ENCODE measurements at places on chromosomes 3 and 15.

GRCh38 chr15:63524316-63525015 lies 20.1 kb downstream of the USP3 start:
- H3K36me3 ChIP-seq, result no peaks in the 10 kb centered on the region
- no peak overlapping the region for H3K4me3 ChIP-seq
- peaks cover 21% of the 10 kb centered on the region for H3K4me1 ChIP-seq

DNA sequence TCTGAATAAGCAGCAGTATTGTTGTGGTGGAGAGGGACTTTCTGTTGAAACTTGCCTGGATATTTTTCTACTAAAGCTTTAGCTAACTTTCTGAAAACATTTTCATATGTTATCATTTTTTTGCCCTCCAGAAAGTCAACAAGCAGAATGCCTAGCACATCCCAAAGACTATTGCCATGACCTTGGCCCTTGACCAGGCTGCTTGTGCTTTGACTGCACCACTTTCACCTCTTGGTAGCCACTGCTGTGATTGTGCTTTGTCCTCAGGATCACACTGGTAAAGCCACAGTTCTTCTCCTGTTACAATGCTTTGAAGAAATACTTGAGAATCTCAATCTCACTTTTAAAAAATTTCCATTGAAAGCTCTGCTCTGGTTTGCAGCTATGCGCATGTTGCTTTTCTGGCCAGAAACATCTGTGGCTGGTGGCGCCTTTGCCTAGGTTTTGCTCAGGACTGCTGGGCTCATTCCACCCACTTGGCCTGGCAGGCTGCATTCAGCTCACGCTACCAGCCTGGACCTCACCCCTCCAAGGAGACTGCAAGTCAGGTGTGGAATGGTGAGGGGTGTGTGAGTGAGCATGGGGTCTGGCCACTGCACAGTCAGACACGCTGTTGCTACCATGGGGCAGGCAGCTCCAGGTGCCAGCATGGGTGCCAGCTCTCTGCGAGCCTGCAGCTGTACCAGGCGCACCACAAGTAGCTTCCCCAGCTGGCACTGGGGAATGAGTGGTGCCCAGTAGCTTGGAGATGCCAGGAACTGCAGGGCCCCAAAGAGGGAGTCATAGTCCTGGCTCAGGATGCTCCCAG lies 89.8 kb upstream of the TNFSF10 start:
- H3K27ac ChIP-seq, result no peak overlapping the region
- H3K4me1 ChIP-seq, result no peaks in the 10 kb centered on the region
- no peak for DNase-seq
- no peaks in the 10 kb centered on the region for H3K36me3 ChIP-seq
- H3K4me3 ChIP-seq, result no peak overlapping the region

DNA sequence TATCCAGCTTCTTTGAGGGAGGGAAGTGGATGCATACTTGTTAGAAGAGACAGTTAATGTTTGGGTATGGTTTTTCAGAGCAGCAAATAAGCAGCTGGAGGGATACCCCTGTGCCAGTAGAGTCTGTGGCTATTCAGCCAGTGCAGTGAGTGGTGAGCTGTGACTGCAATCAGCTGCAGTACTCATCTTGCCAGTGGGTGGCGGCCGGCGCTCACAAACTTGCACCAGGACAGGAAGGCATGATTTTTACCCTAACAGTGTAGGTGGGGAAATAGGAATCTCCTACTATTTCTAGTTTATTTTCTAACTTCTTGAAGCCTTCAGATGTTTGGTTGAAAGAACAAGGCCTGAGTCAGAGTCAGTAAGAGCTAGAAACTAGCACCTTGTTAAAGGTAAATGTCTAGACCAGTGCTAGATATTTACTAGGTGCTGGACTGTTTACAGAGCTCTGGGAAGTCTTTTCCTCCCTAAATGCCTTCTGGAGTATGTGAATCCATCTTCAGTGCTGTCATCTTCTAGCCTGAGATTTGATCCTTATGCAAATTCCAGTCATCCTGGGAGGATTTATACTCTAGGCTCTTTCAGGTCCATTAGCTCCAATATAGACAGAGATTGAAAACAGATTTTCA lies 23.6 kb downstream of the TIMP4 start:
- H3K27me3 ChIP-seq, result peaks cover 24% of the 10 kb centered on the region
- H3K27ac ChIP-seq, result no peak overlapping the region
- no peak overlapping the region for H3K4me3 ChIP-seq

- H3K4me1 ChIP-seq, result no peaks in the 10 kb centered on the region
- no peaks in the 10 kb centered on the region for H3K27me3 ChIP-seq
- no peak for DNase-seq
- H3K27ac ChIP-seq, result no peak overlapping the region
- H3K36me3 ChIP-seq, result no peaks in the 10 kb centered on the region
- no peak overlapping the region for H3K4me3 ChIP-seq
Observed at GRCh38 chr3:24096695-24097290, 151.7 kb downstream of the NR1D2 start.

- no peak overlapping the region for H3K27ac ChIP-seq
- no peaks in the 10 kb centered on the region for H3K36me3 ChIP-seq
- DNase-seq, result no peak
- H3K27me3 ChIP-seq, result no peaks in the 10 kb centered on the region
- no peaks in the 10 kb centered on the region for H3K4me1 ChIP-seq
- no peak overlapping the region for H3K4me3 ChIP-seq
Observed at GRCh38 chr3:82281205-82281604, 519.8 kb upstream of the GBE1 start.

- peak overlapping the region; percentile 53 for H3K27ac ChIP-seq
- H3K27me3 ChIP-seq, result no peaks in the 10 kb centered on the region
- H3K4me1 ChIP-seq, result peaks cover 5% of the 10 kb centered on the region
- H3K4me3 ChIP-seq, result no peak overlapping the region
- H3K36me3 ChIP-seq, result no peaks in the 10 kb centered on the region
- peak; percentile 73 for DNase-seq
Observed at GRCh38 chr3:175338775-175339535, 479.8 kb downstream of the NAALADL2 start.

GRCh38 chr3:18424729-18425640 lies at the start of gene SATB1:
TSS of gene SATB1 (minus strand) at chr3:18425339. CDS start at chr3:18420967, 4,372 bp downstream.
- peak within 1 kb of the TSS; percentile 2 for H3K27ac ChIP-seq
- H3K36me3 ChIP-seq, result no peaks in the 10 kb centered on the region
- H3K4me3 ChIP-seq, result peak within 1 kb of the TSS; percentile 84
- peaks cover 9% of the 10 kb centered on the region for H3K27me3 ChIP-seq
- no peaks in the 10 kb centered on the region for H3K4me1 ChIP-seq

DNA sequence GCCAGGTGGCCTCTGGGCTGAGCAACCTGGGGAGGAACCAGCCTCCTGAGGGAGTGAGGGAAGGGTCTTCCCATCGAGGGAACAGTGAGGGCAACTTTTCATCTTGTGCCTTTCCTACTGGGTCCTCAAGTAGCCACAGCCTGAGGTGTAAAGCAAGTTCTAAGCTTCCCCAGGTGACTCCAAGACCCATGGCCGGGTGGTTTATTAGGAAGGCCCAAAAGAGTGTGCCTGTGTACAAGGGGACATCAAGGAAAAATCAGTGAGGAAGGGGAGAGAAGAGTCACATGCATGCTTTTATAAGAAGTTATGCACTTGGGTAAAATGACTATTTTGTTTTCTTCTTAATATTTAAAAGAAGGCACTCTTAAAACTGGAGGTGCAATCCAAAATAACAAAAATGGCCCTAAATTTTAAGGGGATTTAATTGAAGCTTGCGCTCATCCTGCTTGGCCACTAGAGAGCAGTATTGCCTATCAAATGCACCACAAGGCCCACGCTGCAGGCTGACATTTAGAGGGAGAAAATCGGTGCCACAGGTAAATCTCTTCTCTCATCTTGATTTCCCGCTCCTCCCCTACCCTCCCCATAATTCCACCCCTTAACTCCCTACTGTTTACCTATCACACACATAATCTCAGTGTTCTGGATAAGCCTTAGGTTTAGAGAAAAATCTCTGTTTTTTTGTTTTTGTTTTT lies 6.7 kb downstream of the NANOGP8 start:
- no peak overlapping the region for H3K4me3 ChIP-seq
- no peak overlapping the region for H3K27ac ChIP-seq
- peak; percentile 72 for DNase-seq
- H3K4me1 ChIP-seq, result peaks cover 5% of the 10 kb centered on the region
- no peaks in the 10 kb centered on the region for H3K27me3 ChIP-seq
- H3K36me3 ChIP-seq, result no peaks in the 10 kb centered on the region

DNA sequence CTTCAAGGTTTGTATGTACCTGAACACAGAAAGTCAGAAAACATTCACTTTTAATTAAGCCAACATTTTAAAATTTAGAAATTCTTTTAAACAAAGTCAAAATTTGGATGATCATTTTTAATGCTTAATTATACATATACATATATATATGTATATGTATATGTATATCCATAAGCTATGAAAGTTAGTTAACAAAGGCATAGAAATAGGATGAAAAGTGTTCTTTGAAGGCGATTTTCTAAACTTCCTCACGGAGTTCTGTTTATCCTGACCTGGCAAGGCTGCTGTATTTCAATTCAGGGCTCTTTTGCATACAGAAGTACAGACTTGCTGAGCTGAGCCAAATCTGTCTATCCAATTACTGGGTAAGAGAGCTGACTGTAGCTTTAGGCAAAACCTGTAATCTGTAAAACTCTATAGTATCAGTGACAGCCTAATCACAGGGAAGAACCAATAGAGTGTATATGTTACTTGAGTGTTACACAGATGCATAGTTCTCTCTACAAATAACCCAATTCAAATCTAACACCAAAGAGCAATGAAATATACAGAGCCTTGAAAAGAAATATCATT lies 32.1 kb upstream of the THRB start:
- H3K27me3 ChIP-seq, result peaks cover 9% of the 10 kb centered on the region
- no peaks in the 10 kb centered on the region for H3K4me1 ChIP-seq

- H3K4me1 ChIP-seq, result no peaks in the 10 kb centered on the region
- H3K4me3 ChIP-seq, result no peak overlapping the region
- DNase-seq, result no peak
- no peak overlapping the region for H3K27ac ChIP-seq
- no peaks in the 10 kb centered on the region for H3K36me3 ChIP-seq
Observed at GRCh38 chr3:119743921-119744320, 38.0 kb upstream of the NR1I2 start.
